ENCODE measurements at places on chromosomes 3 and 15.

DNA sequence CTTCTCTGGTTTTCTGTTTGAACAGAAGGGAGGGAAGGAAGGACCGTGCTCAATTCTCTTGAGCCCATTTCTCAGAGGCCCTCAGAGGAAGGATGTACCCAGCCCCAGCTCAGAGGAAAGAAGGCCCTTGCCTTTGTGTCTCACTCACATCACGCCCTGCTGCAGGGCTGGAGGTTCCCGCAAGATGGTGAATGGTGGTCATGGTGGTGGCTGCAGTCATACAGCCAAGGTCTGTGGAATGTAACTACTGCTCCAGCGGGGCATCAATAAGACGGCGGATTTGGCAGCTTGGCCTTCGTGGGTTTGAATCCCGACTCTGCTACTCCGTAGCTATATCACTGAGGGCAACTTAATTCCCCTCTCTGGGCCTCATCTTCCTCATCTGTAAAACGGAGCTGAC lies 62.9 kb downstream of the SLC6A1 start:
- no peak for DNase-seq

DNA sequence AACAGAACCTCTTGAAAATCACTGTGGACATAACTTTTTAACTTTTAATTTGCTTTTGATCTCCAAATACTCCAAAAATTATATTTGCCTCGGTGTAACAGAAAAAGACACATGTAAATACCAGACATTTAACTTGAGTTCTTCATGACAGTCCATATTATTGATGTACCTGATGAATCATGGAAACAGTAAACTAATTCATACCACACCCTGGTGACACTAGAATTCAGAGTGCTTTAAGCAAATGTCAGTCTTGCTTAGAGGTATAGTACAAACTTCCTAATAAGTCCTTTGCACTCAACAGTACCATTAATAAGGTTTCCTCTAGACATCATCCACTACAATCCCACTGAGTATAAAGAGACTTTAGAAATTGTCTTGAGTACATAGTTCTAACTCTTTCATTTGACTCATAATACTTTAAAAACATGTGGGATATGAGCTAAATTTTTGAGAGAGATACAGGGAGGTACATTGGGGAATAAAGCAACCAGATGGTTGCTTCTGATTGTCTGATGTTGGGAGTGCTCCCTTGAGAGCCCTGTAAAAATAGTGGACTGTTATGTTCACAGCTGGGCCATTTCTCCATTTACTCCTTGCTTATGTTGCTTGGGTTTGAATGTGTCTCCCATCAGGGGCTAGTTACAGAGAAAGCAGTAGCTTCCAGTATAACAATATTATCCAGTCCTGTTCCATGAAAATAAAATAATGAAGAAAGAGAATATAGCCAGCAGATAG lies 175.7 kb downstream of the ALCAM start:
- no peak for DNase-seq

- DNase-seq = no peak
Measured at GRCh38 chr15:56205061-56205876, 38.4 kb downstream of the RFX7 start.

DNA sequence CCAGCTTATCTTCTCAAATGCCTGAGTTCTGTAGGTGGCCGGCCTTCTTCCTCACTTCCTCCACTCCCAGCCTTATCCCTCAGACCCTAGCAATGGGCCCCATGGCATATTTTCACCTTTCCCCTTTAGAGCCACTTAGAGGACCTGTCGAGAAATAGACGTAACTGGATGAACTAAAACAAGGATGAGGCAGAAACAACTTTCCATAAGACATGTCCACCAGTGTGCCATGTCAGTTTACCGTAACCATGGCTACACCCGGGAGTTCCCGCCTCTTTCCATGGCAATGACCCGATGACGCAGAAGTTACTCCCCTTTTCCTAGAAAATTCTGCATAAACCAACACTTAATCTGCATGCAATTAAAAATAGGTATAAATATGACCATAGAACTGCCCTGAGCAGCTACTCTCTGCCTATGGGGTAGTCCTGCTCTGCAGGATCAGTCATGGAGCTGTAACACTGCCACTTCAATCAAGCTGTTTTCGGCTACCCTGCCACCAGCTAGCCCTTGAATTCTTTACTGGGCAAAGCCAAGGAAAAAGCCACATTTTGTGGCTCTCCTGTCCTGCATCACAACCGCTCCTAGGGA lies 55.1 kb upstream of the ZBTB38 start:
- no peak for DNase-seq

DNA sequence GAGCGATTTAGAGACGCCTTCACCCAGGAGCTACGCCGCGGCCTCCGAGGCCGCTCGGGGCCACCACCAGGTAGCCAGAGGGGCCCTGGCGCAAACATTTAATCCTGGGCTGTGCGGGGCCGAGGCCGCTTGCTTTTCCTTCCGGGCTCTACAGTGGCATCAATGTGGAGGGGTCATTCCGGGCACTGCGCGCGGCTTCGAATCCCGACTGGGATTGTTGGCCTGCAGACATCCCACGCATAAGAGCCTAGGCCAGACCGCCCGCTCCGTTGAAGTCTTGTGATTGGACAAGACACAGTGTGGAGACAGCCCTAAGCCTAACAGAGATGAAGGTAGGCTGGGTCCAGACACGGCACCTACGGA lies 568 bp upstream of the NCBP2 start:
- no peak for DNase-seq

DNA sequence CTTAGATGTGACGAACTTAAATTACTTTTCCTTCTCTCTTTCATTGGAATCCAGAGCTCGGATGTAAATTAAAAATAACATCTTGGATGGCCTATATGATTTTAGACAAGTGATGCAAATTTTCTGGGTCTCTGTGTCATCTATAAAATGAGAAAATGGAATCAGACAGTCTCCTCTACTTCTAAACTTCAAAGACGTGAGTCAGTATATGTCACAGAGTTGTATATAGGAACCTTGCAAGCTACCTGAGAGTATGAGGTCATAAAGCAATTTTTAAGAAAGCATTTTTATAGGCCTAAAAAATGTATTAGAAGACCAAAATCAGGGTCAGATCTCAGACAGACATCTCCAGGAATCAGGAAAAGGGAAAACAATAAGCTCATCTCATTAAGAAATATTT lies 128.3 kb downstream of the TBL1XR1 start:
- DNase-seq = no peak

- DNase-seq = no peak
Measured at GRCh38 chr3:36319680-36320079, 60.6 kb upstream of the STAC start.

- DNase-seq = no peak
Measured at GRCh38 chr3:81910244-81910852, 148.9 kb upstream of the GBE1 start.

- DNase-seq = no peak
Measured at GRCh38 chr15:40006003-40006402, 33.0 kb downstream of the SRP14 start.

- no peak for DNase-seq
Measured at GRCh38 chr3:183378951-183379350, 49.5 kb downstream of the MCF2L2 start.

DNA sequence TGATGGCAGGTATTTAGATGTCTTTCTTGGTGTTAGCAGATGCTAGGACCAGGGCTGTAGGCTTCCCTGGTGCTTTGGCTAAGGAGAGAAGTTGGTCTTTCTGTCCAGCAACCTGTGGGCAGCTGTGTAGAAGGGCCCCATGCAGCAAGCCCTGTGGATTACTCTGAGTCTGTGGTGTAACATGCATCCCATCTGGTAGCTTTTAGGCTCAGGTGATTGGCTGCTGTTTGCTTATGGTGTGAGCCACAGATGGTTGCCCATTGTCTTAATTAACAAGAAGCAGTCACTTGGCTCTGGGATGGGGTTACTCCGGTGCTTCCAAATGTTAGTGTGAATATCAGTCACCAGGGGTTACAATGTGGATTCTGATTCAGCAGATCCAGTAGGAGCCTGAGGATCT lies 368.6 kb upstream of the C2CD4B start:
- DNase-seq = no peak

- no peak for DNase-seq
Measured at GRCh38 chr3:153547970-153548369, 385.9 kb downstream of the RAP2B start.

DNA sequence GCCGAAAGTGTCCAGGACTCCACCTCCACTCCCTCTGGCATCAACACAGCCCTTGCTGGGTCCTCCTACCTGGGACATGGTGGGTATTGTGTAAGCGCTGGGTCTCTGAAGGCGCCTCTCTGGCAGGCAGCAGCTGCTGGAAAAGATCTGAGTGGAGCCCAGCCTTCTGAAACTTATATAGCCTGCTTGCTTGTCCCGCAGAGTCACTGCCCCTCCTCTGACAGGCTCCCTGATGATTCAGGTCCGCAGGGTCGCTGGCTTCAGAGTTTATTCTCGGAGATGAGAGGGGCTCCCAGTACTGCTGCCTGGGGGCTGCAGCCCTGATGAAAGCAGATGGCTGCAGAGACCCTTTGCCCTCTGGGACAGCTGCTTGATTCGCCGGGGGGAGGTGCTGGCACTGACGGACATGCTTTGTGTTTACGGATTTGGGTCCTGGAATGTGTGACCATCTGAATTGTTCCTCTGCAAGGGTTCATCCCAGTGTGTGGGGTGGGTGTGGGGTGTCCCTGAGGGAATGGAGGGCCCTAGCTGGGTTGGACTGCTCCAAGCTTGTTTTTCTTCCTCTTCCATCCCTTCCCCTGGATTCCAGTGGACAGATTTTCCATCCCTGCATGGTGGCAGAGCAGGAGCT lies at the start of gene MUSTN1:
MUSTN1 (minus strand) TSS at position 149 of the 631 bp plus-strand sequence; CDS start at position 78, 71 bp downstream.
- no peak for DNase-seq

DNA sequence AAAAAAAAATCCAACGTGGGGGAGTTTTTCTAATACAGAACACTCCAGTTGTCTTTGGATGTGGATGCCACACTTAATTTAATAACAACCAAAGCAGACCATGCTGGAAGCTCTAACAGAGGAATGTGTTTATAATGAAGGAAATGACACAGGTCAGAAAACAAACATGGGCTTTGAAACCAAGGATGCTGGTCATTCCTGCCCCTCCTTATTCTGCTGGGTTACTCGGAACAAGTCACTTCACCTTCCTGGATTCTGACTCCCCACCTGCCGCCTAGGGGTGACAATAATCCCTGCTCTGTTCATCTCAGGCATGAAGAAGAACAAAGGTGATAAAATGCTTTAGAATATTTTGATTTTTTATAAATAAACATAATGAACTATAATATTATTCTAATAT lies 240.9 kb upstream of the ADAMTS9 start:
- no peak for DNase-seq

DNA sequence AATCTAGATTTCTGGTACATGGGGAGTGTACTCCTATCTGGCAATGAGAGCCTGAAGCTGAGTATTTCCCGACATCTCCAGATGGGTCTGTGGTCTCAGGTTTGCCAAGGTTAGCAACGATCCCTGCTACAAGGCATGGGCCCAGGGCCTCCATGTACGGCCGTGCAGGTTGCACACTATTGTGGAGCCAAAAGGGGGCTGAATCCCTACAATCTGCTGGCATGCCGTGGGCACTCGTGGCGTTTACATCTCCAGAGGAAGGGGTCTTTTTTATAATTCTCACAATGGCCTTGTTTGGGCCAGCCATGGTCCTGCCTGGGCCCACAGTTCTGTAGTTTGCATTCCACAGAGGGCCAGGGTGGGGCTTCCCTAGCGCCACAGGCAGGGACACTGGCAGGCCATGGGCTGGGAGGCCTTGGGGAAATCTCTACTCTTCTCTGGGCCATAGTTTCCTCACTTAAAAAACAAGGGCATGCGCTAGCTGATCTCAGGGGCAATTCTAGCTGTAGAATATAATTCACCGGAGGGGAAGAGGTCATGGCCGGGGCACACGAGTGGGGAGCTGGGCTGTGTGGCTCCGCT lies 68.9 kb upstream of the TLE3 start:
- no peak for DNase-seq

GRCh38 chr15:57220205-57220604 lies 156.1 kb upstream of the CGNL1 start:
- DNase-seq = no peak

DNA sequence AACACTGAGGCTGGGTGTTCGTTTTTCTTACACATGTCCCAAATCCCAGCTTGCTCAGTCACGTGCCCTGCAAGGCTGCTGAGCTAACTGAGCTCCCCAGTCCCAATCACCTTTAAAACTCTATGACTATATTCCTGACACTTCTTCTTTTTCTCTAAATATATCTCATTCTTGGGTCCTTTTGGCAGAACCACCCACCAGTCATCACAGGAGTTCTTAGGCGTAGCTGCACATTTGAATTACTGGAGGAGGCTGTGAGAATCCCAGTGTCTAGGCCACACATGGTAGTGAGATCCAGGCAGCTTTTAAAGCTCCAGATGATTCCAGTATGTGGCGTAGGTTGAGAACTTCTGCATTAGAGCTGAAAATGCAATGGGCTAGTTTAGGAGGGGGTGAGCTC lies 66.3 kb downstream of the ST8SIA2 start:
- no peak for DNase-seq

DNA sequence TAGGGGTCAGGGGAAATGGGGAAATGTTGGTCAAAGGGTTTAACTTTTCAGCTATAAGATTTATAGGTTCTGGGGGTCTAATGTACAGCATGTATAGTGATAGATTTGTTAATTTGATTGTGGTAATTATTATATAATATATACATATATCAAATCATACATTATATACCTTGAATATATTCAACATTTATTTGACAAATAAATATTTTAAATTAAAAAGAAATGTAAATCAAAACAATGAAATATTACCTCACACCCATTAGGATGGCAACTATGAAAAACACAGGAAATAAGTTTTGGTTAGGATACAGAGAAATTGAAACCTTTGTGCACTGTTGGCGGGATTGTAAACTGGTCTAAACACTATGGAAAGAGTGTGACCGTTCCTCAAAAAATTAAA lies 85.0 kb upstream of the SLCO2A1 start:
- DNase-seq = no peak

GRCh38 chr3:188950832-188951489 lies 220.8 kb upstream of the TPRG1 start:
- DNase-seq = no peak

GRCh38 chr3:154421083-154421482 lies 8.9 kb downstream of the GPR149 start:
- no peak for DNase-seq

- DNase-seq = no peak
Measured at GRCh38 chr15:70275461-70276138, 177.9 kb upstream of the TLE3 start.

DNA sequence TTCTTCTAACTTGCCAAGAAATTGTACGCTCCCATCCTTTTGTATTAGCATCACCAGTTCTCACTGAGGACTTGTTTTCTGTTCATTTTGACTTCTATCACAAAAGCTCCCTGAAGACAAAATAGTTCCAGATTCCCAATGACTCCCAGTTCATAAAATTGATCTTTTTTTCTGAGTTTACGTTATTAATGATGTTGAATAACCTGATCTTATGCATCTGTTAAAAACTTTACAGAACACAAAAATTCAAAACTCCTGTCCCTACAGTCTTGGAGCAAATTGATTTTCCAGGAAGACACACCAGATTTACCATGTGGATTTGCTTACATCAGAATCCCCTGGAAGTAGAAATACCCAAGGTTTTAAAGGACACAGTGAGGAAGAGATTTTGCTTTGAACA lies 8.3 kb upstream of the KCNMB2 start:
- no peak for DNase-seq

- no peak for DNase-seq
Measured at GRCh38 chr3:15579051-15579450, 22.3 kb downstream of the HACL1 start.

- DNase-seq = no peak
Measured at GRCh38 chr3:37519661-37520060, 342.0 kb upstream of the CTDSPL start.
